Stimulated activated naive CD8-positive, alpha-beta T cell treated with anti-CD3 and anti-CD28 coated beads, Interleukin-15, amount 100 ng/mL, for 72 hours (primary cell): ENCODE measurements at places on chromosomes 16 and 17.

- no peak for DNase-seq
These were observed 3.4 kb upstream of the NAT9 start for GRCh38 chr17:74779501-74779900.

- DNase-seq = no peak
These were observed 166.2 kb upstream of the ASIC2 start for GRCh38 chr17:33459078-33459940.

DNA sequence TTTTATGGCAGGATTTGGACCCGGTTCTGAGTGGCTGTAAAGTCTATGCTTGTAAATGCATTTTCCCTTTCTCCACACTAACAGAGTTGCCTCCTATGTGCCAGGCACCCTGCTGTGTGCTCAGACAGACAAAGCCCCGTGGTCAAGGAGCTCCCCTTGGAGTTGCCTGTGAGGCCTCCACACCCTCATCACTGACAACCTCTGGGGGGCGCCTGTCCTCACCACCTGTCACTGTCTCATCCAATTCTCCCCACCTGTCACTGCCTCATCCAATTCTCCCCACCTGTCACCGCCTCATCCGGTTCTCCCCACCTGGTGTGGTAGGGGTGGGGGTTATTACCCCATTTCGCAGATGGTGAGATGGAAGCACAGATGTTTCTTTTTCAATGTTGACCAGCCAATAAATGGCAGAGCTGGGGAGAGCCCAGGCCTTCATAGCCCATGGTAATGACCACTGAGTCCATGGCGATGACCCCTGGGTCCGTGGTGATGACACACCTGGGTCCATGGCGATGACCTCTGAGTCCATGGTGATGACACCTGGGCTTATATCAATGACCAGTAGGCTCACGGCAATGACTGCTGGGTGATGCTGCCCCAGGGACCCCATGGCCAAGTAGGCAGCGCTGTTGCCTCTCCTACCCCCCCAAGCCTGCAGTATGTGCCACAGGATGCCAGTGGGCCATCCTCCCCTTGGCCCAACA lies 150.1 kb downstream of the IRF8 start:
- no peak for DNase-seq

- no peak for DNase-seq
These were observed 8.1 kb upstream of the ATP2A3 start for GRCh38 chr17:3972281-3972731.

GRCh38 chr16:3461151-3461550 lies 17.7 kb downstream of the NAA60 start:
- peak; percentile 55 for DNase-seq

GRCh38 chr16:79772048-79772447 lies 171.5 kb upstream of the MAF start:
- no peak for DNase-seq

- DNase-seq = no peak
These were observed 12.2 kb upstream of the CDIPT start for GRCh38 chr16:29875206-29875605.

GRCh38 chr16:75192606-75193264 lies 14.2 kb downstream of the CTRB2 start:
- no peak for DNase-seq

- DNase-seq = no peak
These were observed 54.5 kb upstream of the MRC2 start for GRCh38 chr17:62572888-62573401.

DNA sequence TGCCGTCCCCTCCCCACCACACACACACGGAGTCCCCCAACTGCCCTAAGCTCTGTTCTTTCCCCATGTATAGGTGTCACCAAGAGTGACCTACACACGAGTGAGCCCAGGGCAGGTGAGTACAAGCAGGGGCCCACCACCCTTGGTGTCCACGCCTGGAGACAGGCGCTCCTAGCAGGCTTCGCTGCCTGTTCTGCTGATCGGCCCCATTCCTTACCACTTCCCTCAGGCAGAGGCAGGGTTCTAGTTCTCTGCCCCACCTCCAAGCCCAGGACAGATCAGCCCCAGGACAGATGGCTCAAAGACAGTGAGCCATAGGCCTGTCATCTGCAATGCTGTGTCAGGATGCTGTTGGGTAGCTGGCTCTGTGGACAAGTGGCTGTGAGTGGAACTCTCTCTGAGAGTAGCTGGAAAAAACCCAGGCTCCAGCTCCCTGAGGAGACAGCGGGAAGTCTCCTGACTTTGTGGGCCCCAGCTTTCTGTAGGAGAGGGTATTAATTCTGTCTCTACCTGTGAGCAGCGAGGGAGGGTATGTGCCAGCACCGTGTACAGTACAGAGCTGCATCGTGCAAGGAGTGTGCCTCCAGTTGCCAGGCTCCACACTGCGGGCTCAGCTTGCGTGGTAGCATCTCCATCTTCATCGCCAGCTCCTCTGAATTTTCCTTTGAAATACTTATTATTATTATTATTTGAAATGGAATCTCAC lies 897 bp downstream of the TP53I13 start:
- DNase-seq = peak; percentile 40

GRCh38 chr17:4235372-4236279 lies 28.2 kb downstream of the ANKFY1 start:
- DNase-seq = no peak

DNA sequence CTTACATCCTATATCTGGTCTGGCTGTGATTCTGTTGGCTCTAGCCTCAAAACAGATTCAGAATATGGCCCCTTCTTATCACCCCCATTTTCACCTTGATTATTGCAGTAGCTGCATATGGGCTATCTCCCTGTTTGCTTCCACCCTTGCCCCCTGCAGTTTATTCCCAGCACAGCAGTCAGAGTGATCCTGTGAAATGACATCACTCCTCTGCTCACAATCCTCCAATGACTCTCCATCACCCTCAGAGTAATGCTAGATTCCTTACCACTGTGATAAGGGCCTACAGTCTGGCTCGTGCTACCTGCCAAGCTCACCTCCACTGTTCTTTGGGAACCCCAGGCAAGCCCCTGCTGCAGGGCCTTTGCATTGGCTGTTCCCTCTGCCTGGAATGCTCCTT lies 92.5 kb downstream of the ASIC2 start:
- no peak for DNase-seq

DNA sequence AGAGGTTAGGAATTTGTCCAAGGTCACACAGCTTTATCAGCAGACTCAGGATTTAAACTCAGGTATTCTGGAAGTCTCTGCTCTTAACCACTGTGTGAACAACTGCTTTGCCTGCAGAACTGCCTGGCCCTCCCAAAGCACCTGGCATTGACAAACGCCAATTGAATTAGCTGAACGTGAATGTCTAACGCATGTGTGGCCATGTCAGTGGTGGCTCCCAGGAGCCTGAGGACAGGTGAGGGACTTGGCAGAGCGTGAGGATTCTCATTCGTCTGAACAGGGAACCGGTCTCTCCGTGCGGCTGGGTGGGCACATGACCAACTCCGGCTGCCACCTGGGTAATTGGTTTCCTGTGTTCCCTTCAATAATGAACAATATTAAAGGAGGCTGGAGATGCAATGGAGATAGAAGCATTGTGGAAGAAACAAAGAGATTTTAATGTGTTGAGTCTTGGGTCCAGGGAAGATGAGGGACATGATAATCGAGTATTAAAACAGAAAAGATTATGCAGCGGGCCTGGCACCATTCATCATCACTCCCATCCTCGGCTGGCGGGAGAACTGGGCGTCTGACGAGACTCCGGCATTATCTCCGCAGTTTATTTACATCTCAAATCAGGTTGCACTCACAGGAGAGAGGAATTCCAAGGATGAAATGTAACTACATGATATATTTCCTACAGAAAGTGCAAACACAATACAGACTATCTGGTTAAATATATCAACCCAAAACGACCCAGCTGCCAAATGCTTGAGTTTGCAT lies 113.5 kb downstream of the NPIPB5 start:
- DNase-seq = no peak

- DNase-seq = no peak
These were observed 30.1 kb downstream of the CCL4 start for GRCh38 chr17:36133602-36134236.

GRCh38 chr17:81380131-81380530 lies 15.1 kb upstream of the BAHCC1 start:
- DNase-seq = no peak

DNA sequence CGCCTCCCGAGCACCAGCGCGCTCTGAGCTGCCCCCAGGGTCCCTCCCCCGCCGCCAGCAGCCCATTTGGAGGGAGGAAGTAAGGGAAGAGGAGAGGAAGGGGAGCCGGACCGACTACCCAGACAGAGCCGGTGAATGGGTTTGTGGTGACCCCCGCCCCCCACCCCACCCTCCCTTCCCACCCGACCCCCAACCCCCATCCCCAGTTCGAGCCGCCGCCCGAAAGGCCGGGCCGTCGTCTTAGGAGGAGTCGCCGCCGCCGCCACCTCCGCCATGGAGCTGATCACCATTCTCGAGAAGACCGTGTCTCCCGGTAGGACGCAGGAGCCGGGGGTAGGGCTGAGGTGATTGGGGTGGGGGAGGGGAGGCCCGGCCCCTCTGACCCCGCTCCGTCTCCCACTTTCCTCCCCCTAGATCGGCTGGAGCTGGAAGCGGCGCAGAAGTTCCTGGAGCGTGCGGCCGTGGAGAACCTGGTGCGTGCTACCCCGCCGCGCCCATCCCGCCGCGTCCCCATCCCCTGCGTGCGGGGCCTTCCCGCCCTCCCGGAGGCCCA lies 329 bp downstream of the KPNB1 start:
- DNase-seq = no peak

- DNase-seq = peak; percentile 29
These were observed 545 bp downstream of the ARHGAP17 start for GRCh38 chr16:25014500-25015147.

- DNase-seq = no peak
These were observed 127.0 kb downstream of the RBFOX3 start for GRCh38 chr17:79483842-79484241.

DNA sequence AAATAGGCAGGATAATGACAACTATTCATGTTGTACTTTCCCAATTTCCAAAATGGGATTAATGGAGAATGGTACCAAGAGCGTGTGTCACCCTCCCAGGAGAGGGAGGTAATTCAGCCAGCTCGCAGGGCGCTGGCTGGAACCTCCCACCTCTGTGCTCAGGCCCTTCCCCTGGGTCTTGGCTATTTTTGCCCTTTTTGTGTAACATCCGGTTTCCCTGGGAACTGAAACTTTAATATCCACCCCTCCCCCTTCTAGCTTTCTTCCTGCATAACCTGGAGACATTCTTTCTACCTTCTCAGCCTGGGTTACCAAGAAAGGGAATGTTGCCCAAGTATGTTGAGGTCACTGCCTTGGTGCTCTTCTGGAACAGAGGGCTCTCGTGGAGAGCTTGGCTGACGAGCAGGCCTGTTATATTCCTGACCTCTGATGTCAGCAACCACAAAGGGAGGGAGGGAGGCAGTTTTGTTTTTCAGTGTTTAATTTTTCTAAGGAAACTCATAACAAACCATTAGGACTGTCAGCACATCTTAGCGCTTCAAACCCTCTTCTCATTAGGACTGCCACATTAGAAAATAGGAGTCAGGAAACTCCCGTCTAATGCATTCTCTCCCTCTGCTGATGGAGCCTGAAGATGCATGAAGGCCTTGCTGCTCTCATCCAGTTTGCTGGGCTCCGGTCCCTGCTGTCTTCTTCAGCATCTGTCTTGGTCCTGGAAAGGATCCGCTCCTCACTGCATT lies 25.6 kb downstream of the ITGB3 start:
- no peak for DNase-seq

DNA sequence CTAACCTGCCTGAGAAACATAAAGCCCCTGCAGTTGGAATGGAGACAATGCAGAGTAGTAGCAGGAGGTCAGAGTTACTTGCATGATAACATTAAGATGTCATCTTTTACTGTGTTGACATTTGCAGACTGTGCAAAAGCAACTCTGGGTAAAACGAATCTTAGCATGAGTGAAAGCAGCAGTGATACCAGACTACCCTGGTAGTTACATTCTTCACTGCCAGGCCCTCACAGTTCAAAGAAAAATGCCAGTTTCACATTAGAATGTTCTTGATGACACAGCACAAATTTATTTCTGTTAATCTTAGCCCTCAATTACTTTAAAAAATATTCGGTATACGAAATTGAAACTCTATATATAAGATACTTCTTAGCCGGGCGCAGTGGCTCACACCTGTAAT lies 12.2 kb downstream of the MPHOSPH6 start:
- DNase-seq = no peak

DNA sequence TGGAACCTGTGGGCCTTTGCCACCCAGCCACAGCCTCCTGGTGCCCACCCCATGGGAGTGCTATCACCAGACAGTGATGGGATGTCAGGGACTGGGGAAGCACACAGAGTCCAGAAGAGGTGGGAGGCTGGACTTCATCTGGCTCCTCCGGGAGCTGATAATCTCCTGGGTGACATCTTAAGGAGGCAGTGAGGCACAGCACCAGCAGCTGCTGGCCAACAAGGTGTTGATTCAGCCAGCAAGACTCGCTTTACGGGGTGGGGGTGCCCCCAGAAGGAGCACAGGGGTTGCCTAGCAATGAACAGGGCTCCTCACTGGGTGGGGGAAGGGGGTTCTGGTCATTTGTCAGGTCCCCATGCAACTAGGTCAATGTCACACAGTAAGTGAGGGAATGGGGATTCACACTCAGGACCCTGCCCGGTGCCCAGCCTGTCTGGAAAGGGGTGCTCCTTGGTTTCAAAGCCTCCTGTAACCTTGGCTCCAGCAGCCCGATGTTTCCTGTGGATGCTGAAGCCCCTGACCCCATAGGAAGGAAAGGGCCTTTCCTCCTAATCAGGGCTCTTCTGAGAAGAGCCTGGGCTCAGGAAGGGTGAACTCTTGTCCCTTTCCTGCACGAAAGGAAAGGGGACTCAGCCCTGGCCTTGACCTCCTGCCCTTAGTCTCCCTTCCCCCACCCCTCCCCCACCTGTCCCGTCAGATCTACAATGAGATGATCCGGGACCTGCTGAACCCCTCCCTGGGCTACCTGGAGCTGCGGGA lies 17.7 kb downstream of the KIF19 start:
- DNase-seq = no peak

DNA sequence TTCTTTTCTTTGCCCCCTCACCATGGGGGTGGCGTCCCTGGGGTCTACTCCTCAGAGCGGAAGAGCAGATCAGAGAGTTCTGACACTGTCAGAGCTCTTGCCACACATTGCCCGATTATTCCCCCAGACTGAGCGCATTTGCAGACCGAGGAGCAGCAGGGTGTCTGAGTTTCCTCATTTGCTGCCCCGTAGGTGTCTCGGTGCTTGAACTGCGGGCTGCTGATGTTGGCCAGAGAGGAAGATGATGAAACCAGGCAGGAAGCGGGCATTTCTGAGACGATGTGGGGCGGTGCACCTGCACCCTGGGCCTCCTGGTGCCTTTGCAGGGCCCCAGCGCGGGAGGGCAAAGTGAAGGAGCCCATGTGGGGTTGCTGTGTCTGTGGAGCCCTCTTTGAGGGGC lies 55.2 kb downstream of the ARSG start:
- peak; percentile 91 for DNase-seq

DNA sequence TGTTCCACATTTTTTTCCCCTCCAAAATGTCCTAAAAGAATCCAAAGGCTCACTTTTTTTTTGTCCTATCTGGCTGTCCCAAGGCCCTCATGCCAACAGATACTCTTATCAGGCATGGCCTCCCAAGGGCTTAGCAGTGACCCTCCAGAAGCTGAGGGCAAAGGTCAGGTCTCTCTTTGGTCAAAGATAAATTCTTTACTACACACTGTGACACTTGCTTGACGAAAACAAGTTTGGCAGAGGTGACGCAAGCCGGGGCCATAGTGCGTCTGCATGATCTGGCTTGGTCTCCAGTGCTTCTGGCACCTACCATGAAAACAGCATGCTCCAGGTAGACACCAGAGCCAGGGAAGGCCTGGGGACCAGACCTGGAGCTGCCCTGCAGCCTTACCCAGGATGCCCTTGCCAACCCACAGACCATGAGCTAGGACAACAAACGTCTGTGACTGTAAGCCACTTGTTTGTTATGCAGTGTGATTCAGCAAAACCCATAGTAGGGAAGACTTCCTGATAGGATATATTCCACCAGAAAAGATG lies 48.5 kb upstream of the IRF8 start:
- no peak for DNase-seq

GRCh38 chr16:19165101-19165500 lies 2.9 kb upstream of the SYT17 start:
- no peak for DNase-seq
